ENCODE measurements at places on chromosomes 11 and 22.

- no peaks in the 10 kb centered on the region for H3K4me1 ChIP-seq
- no peak overlapping the region for H3K27ac ChIP-seq
- DNase-seq: no peak
- no peak overlapping the region for H3K4me3 ChIP-seq
- peaks cover 6% of the 10 kb centered on the region for H3K36me3 ChIP-seq
Observed at GRCh38 chr22:38638216-38638615, 18.0 kb downstream of the FAM227A start.

GRCh38 chr11:115767047-115767802 is 263.0 kb upstream of the CADM1 start:
- no peak for DNase-seq
- H3K36me3 ChIP-seq: no peaks in the 10 kb centered on the region
- H3K4me3 ChIP-seq: no peak overlapping the region
- H3K27ac ChIP-seq: no peak overlapping the region

- no peak overlapping the region for H3K4me3 ChIP-seq
- H3K27me3 ChIP-seq: no peaks in the 10 kb centered on the region
- no peaks in the 10 kb centered on the region for H3K4me1 ChIP-seq
Observed at GRCh38 chr22:25753252-25753651, 11.3 kb downstream of the MYO18B start.

DNA sequence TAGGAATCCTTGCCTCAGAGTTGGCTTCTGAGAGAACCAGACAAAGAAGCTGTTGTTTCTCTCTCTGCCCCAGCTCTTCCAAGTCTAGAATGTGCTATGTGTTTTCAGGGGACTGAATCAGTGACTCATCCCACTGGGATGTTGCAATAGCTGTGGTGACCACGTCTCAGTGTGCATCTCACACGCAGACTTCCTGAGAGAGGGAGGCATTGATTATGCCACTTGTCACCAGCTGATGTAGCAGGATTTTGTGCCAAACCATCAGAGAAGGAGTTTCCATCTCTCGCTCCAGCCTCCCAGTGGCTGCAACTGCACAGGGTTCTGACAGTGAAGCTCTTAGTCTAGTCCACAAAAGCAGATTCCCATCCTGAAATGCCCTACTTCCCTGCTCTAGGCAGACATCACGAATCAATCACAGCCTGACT is 455.8 kb downstream of the MIAT start:
- no peaks in the 10 kb centered on the region for H3K4me1 ChIP-seq
- no peaks in the 10 kb centered on the region for H3K36me3 ChIP-seq
- no peak overlapping the region for H3K27ac ChIP-seq
- DNase-seq: no peak
- H3K27me3 ChIP-seq: no peaks in the 10 kb centered on the region

GRCh38 chr11:83057721-83058120 is 14.0 kb downstream of the RAB30 start:
- no peaks in the 10 kb centered on the region for H3K27me3 ChIP-seq
- peaks cover 2% of the 10 kb centered on the region for H3K4me1 ChIP-seq
- no peak overlapping the region for H3K4me3 ChIP-seq

DNA sequence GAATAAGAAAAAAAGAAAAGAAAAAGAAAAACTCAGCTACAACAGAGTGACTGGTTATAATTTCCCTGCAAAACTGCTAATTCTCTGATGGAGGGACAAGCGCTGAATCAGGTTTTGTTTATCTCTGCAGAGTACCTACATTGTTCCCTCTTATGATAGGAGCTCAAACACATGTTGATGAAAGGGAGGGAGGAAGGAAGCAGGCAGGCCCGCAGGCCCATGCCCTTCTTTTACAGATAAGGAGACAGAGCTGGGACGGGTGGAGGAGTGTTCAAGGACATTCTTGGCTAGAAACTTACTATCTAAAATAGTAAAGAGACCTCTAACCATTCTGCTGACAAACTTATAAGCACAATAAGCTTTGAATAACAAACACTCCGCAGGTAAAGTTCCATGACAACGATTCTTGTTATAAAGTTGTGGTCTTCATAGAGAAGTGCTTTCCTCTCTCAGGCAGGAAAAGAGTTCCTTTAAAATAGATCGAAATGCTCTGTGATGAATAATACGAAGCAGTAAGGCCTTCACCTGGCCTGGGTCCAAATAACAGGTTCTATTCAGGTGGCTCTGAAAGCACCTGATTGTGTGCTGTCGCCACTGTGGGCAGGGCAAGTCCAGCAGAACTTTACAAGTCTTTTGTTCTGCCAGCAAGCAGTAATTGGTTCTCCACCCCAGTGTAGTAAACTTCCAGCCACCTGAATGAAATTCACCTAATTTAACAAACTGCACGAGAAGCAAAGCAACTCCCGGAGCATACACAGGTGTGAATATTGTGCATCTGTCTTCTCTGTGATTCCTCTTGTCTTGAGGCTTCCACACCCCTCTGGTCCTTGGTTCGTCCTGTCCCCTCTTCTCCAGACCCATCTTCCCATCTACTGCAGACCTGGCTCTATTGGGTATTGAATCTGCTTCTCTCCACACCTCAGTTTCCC is 15.3 kb upstream of the MICAL2 start:
- no peaks in the 10 kb centered on the region for H3K27me3 ChIP-seq
- H3K27ac ChIP-seq: no peak overlapping the region
- no peaks in the 10 kb centered on the region for H3K36me3 ChIP-seq
- peaks cover 3% of the 10 kb centered on the region for H3K4me1 ChIP-seq
- H3K4me3 ChIP-seq: no peak overlapping the region

DNA sequence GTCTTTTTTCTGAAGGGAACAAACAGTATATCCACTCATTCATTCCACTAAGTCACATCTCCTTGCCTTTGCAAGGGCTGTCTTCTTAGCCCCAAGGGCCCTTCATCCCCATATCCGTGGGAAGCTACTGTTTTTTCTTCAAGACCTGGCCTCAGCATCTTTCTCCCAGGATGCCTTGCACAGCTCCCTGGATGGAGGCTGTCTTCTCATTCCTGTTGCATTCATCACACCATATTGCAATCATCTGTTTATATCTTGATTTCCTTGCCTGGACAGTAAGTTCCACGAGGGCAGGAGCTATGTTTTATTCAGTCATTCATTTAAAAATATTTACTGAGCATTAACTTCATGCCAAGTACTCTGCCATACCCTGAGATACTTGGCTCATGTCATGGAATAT is 29.3 kb upstream of the NECTIN1 start:
- H3K4me3 ChIP-seq: no peak overlapping the region
- no peak for DNase-seq
- no peaks in the 10 kb centered on the region for H3K4me1 ChIP-seq

DNA sequence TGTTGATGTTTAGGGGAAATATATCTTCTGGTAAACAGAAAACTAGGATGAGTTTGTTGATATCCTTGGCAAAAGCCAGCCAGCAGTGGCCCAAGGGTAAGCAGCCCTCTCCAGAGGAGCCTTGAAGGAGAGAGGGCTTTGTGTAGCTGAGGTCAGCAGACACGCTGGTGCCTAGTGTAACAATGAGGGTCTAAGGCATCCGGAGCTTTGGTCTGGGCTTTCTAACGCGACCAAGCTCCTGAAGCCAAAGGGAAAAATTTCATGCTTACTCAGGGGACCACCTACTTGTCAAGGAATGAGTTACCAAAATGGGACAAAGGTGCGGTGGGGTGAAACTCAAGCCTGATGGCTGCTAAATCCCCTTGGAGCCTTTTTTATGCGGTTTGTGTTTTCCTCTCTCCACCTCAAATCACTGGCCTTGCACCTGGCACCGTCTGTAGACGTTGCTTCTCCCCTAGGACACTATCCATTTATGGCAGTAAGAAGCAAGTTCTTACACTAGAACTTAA is 134.9 kb downstream of the DBX1 start:
- no peak for DNase-seq
- H3K27ac ChIP-seq: no peak overlapping the region
- H3K27me3 ChIP-seq: no peaks in the 10 kb centered on the region
- no peak overlapping the region for H3K4me3 ChIP-seq
- peaks cover 58% of the 10 kb centered on the region for H3K4me1 ChIP-seq

DNA sequence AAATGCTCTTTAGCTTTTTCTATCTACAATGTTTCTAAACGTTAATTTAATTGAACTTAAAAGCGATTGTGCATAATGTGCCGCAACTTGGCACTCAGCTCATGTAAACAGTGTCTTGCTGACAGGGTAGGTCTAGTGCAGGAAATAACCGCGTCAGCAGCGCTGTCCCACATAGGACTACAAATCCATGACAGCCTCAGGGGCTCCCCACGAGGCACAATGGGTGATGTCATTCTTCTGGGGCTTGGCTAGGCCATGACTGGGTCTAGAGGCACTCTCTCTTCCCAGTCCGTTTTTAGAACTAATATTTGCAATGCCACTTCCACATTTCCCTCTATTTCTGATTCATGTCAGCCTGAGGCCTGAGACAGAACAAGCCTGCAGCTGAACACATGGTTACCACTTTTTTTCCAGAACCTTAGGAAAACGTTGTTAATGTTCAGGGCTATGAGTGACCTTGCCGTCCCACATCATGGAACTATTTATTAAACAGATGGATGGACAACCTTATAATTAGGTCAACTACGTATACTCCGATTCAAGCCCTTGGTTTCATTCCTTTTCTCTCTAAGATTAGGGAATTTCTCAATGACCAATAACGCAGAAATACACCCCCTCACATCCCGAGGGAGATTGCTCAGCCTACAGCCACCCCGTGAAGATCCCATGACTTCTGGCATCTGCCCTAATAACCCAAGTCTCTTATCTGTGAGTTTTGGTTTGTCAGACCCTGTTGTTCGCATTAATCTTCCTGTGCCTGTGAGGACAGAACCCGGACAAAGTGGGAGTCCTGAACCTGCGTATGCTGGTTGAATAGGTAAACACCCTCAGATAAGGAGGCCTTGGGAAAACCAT is 19.4 kb upstream of the SNX32 start:
- no peaks in the 10 kb centered on the region for H3K36me3 ChIP-seq
- no peaks in the 10 kb centered on the region for H3K4me1 ChIP-seq
- no peak for DNase-seq
- H3K4me3 ChIP-seq: no peak overlapping the region
- no peak overlapping the region for H3K27ac ChIP-seq

DNA sequence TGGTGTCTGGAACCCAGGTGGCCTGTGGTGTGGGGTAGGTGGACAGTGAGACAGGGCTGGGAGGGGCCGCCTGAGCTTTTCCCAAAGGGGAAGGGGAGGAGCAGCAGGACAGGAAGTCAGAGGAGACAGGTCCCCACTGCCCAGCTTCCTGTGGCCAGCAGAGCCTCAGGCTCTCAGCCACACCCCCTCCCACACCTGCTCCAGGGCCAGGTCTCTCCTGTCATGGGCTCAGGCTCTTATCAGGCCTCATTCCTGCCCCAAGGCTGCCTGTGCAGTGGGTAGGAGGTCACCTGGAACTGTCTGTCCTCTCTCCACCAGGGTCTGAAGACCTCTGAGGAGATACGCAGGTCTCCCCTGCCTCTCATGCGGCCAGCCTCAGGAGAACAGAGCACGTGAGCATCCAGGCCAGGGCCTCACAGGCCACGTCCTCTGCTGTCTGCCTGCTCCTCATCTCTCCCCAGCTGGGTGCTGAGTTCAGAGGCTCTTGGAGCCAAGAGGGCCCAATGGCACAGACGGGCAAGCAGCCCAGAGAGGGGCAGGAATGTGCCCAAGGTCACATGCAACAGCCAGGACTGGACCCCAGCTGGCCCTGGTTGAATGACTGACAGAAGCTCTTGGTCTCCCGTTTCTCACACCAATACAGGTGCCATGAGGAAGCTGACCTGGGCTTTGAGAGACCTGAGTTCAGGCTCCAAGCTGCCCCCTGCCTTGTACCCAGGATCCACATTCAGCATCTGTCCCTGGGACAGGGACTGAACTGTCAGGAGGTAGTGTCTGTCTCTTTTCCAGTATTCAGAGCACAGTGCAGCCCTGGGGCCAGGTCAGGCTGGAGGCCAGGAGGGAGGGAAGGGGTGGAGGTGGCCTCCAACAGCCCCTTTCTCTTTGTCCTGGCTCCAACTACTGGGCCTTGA is 16.7 kb downstream of the STARD10 start:
- no peak for DNase-seq
- H3K4me1 ChIP-seq: peaks cover 13% of the 10 kb centered on the region
- no peak overlapping the region for H3K4me3 ChIP-seq
- no peaks in the 10 kb centered on the region for H3K36me3 ChIP-seq

DNA sequence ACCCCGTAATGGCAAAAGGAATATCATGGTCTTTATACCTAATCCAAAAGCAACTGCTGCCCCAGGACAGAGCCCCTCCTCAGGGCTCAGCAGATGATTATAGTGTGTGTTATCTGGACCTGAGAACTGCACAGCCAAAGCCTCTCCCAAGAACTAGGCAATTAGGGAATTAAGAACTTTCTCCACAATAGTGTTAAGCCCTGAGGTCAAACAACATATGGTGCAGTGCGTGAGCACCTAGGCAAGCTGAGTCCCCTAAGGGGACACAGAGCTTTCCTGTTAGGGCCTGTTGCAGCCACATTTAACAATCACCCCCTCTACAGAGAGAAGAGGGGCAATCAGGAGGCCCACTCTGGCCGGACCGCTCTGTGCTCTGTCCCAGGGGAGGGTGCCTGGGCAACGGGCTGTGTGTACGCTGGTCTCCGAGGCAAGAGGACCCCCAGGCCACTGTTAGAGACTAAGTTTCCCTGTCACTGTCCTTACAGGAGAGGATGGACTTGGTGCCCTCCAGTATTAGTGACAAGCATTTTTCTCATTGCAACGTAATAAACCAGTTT is 1.4 kb upstream of the KCNJ5 start:
- H3K27me3 ChIP-seq: peaks cover 80% of the 10 kb centered on the region
- H3K4me3 ChIP-seq: peak overlapping the region; percentile 44
- H3K4me1 ChIP-seq: peaks cover 12% of the 10 kb centered on the region
- DNase-seq: no peak

GRCh38 chr11:122330279-122330965 is 214.4 kb upstream of the BLID start:
- H3K4me3 ChIP-seq: no peak overlapping the region
- peaks cover 3% of the 10 kb centered on the region for H3K27me3 ChIP-seq
- H3K36me3 ChIP-seq: no peaks in the 10 kb centered on the region
- no peak for DNase-seq
- H3K27ac ChIP-seq: no peak overlapping the region
- H3K4me1 ChIP-seq: no peaks in the 10 kb centered on the region
